Naive thymus-derived CD4-positive, alpha-beta T cell (primary cell): ENCODE measurements at places on chromosomes 1 and 21.
A peak's percentile ranks its signal among the peaks of the same experiment; 100 is the strongest.

GRCh38 chr1:202291961-202292712 is 49.6 kb downstream of the UBE2T start:
- no peak for DNase-seq
- H3K36me3 ChIP-seq, result no peaks in the 10 kb centered on the region
- no peak overlapping the region for H3K4me3 ChIP-seq
- peaks cover 20% of the 10 kb centered on the region for H3K4me1 ChIP-seq

GRCh38 chr1:147769106-147769505 is 8.7 kb upstream of the GJA5 start:
- no peaks in the 10 kb centered on the region for H3K36me3 ChIP-seq
- H3K27ac ChIP-seq, result no peak overlapping the region
- no peak for DNase-seq

DNA sequence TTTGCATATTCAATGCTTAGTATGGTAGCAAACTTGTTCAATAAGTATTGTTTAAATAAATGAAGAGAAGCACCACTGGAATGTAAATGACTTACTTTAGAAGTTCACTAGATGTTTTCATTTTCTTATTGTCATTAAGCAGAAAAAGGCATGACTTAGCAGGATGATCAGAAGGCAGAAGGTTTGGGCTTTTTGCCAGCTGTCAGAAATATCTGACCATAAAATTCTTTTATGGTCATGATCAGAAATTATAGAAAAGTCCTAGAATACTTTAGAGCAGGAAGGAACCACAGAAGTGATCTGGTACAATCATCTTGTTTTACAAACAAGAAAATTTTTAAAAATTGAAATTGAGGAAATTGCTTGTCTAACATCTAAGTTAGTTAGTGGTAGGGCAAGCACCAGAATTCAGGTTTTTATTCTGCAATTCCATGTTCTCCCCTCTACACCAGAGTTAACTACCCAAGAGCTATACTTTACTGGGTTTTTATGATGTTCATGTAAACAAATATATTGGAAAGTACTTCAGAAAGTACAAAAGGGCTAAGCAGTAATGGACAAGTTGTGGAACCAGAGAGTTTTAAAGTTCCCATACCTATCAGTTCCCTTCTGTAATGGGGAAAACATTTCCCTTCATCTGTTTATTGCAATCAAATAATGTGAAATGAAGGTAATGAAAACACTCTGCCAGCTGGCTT is 10.1 kb downstream of the FMO5 start:
- no peak for DNase-seq
- H3K4me1 ChIP-seq, result no peaks in the 10 kb centered on the region
- no peaks in the 10 kb centered on the region for H3K27me3 ChIP-seq
- H3K4me3 ChIP-seq, result no peak overlapping the region
- H3K27ac ChIP-seq, result no peak overlapping the region
- H3K36me3 ChIP-seq, result no peaks in the 10 kb centered on the region

GRCh38 chr1:199862047-199862446 is 165.5 kb upstream of the NR5A2 start:
- no peak for DNase-seq
- H3K36me3 ChIP-seq, result no peaks in the 10 kb centered on the region
- no peak overlapping the region for H3K4me3 ChIP-seq
- H3K4me1 ChIP-seq, result no peaks in the 10 kb centered on the region
- no peaks in the 10 kb centered on the region for H3K27me3 ChIP-seq
- no peak overlapping the region for H3K27ac ChIP-seq

GRCh38 chr1:71656902-71657301 is 576.1 kb upstream of the ZRANB2 start:
- H3K27me3 ChIP-seq, result no peaks in the 10 kb centered on the region
- no peaks in the 10 kb centered on the region for H3K36me3 ChIP-seq
- H3K4me1 ChIP-seq, result no peaks in the 10 kb centered on the region
- H3K27ac ChIP-seq, result no peak overlapping the region

DNA sequence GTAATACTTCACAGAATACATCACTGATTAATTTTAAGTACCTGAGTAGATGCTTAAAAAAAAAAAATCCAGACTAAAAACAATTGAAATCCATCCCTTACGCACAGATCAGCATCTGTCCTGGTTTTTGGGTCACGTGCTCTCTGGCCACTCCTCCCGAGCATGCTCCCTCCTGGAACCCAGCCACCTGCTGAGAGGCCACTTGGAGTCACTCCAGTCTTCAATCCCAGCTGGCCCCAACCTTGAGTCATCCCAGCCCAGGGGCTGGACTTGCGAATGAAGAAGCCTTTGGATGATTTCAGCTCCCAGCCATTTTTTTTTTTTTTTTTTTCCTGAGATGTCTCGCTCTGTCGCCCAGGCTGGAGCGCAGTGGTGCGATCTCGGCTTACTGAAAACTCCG is 8.9 kb downstream of the MAP1LC3C start:
- H3K36me3 ChIP-seq, result no peaks in the 10 kb centered on the region
- no peaks in the 10 kb centered on the region for H3K27me3 ChIP-seq
- DNase-seq, result no peak
- no peaks in the 10 kb centered on the region for H3K4me1 ChIP-seq
- no peak overlapping the region for H3K27ac ChIP-seq
- H3K4me3 ChIP-seq, result no peak overlapping the region

GRCh38 chr21:40667967-40668366 is 179.0 kb downstream of the DSCAM start:
- no peaks in the 10 kb centered on the region for H3K27me3 ChIP-seq
- H3K4me1 ChIP-seq, result no peaks in the 10 kb centered on the region
- H3K4me3 ChIP-seq, result no peak overlapping the region
- H3K27ac ChIP-seq, result no peak overlapping the region
- no peak for DNase-seq

GRCh38 chr1:104706631-104707147 is 957.0 kb downstream of the AMY1C start:
- DNase-seq, result no peak
- H3K36me3 ChIP-seq, result no peaks in the 10 kb centered on the region
- H3K27ac ChIP-seq, result no peak overlapping the region
- no peak overlapping the region for H3K4me3 ChIP-seq
- H3K27me3 ChIP-seq, result no peaks in the 10 kb centered on the region

DNA sequence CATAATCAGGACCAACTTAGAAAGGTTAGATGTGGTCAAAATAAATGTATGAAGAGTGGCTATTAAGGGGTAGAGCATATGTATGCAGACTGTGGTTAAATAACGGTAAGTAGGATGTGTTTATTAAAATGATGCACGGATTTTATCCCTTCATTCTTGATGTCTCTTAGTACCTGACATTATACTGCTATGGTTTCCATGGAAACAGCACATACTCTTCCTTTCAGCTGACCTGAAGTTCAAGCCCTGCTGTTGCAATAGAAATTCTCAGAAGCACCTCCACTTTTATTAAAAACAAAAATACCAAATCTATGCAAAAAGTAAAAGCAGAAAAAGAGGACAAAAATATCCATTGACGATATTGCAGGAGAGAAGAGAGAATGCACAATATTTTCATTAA is 381.4 kb downstream of the RWDD3 start:
- H3K36me3 ChIP-seq, result no peaks in the 10 kb centered on the region
- no peak for DNase-seq
- no peak overlapping the region for H3K27ac ChIP-seq
- H3K27me3 ChIP-seq, result no peaks in the 10 kb centered on the region

- H3K36me3 ChIP-seq, result no peaks in the 10 kb centered on the region
- H3K4me3 ChIP-seq, result peak within 1 kb of the TSS; percentile 45
- DNase-seq, result peak; percentile 89
- H3K4me1 ChIP-seq, result peaks cover 25% of the 10 kb centered on the region
- H3K27me3 ChIP-seq, result no peaks in the 10 kb centered on the region
- peak within 1 kb of the TSS; percentile 83 for H3K27ac ChIP-seq
These were observed at the start of gene GPA33 for GRCh38 chr1:167090314-167090942. TSS of gene GPA33 (minus strand) at chr1:167090377. CDS start at chr1:167090287, 90 bp downstream.

DNA sequence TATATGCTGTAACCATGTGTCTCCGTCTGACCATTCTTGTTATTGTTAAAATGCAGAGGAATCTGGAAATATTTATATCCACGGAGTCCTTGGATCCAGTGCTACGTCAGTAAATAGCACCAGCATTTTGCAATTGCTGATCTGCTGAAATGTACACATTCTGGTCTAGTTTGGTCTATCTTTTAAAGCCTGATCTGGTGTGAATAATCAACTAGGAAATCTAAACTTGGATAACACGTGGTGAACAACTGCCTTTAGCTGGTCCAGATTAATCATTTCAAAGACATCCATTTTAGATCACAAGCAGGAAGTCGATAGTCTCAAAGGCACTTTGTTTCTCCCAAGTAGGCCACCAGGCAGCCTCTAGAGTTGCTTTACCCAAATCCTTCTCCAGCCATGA is 32.6 kb downstream of the PDPN start:
- no peak overlapping the region for H3K4me3 ChIP-seq
- H3K27me3 ChIP-seq, result no peaks in the 10 kb centered on the region
- no peaks in the 10 kb centered on the region for H3K36me3 ChIP-seq
- no peaks in the 10 kb centered on the region for H3K4me1 ChIP-seq

GRCh38 chr21:18340387-18340942 is 63.1 kb downstream of the TMPRSS15 start:
- DNase-seq, result no peak
- H3K27me3 ChIP-seq, result no peaks in the 10 kb centered on the region
- no peaks in the 10 kb centered on the region for H3K36me3 ChIP-seq
- H3K4me3 ChIP-seq, result no peak overlapping the region
- no peaks in the 10 kb centered on the region for H3K4me1 ChIP-seq
- H3K27ac ChIP-seq, result no peak overlapping the region

DNA sequence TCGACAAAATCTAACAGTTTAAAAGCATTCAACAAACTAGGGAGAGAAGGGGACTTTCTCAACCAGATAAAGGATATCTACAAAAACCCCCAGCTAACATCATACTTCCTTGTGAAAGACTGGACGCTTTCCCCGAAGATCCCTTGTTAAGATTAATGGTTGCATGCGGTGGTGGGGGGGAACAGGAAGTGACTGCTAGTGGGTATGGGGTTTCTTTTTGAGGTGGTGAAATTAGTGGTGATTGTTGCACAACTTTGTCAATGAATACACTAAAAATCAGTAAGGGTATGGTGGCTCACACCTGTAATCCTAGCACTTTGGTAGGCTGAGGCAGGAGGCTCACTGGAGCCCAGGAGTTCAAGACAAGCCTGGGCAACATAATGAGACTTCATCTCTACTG is 26.9 kb upstream of the EYA3 start:
- H3K4me1 ChIP-seq, result peaks cover 8% of the 10 kb centered on the region
- H3K4me3 ChIP-seq, result no peak overlapping the region
- H3K27me3 ChIP-seq, result no peaks in the 10 kb centered on the region
- H3K27ac ChIP-seq, result no peak overlapping the region
- H3K36me3 ChIP-seq, result no peaks in the 10 kb centered on the region
- no peak for DNase-seq

GRCh38 chr1:43253173-43253572 is 16.6 kb upstream of the TMEM125 start:
- no peak for DNase-seq
- no peaks in the 10 kb centered on the region for H3K4me1 ChIP-seq
- no peaks in the 10 kb centered on the region for H3K27me3 ChIP-seq
- no peak overlapping the region for H3K4me3 ChIP-seq

GRCh38 chr1:248807067-248807737 is 18.5 kb downstream of the SH3BP5L start:
- DNase-seq, result peak; percentile 48
- no peaks in the 10 kb centered on the region for H3K4me1 ChIP-seq
- H3K27me3 ChIP-seq, result no peaks in the 10 kb centered on the region
- no peak overlapping the region for H3K4me3 ChIP-seq
- no peaks in the 10 kb centered on the region for H3K36me3 ChIP-seq

GRCh38 chr1:231348442-231348841 is 10.3 kb downstream of the SPRTN start:
- DNase-seq, result no peak
- H3K4me3 ChIP-seq, result no peak overlapping the region
- no peaks in the 10 kb centered on the region for H3K27me3 ChIP-seq
- H3K36me3 ChIP-seq, result peaks cover 43% of the 10 kb centered on the region

DNA sequence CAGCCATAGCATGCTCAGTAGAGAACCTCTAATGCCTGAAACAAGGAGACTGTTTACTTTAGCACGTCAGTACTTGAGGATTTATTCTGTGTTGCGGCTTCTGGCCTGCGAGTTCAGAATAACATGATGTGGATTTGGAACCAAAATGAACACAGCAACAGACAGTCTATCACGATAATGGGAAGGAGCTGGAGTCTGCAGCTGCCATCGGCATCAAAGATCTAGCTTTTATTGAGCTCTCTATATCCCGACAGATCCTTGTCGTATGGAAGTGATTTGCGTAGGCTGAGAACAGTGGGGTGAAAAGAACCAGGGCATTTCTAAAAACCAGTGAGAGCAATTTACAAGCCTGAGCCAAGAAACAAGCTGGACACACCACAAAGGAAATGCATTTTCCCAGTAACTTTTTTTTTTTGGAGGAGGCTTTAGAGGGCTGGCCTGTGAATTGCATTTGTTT is 294.2 kb downstream of the KIF26B start:
- no peak overlapping the region for H3K4me3 ChIP-seq
- no peaks in the 10 kb centered on the region for H3K4me1 ChIP-seq
- no peaks in the 10 kb centered on the region for H3K36me3 ChIP-seq
- H3K27ac ChIP-seq, result no peak overlapping the region
- H3K27me3 ChIP-seq, result no peaks in the 10 kb centered on the region

DNA sequence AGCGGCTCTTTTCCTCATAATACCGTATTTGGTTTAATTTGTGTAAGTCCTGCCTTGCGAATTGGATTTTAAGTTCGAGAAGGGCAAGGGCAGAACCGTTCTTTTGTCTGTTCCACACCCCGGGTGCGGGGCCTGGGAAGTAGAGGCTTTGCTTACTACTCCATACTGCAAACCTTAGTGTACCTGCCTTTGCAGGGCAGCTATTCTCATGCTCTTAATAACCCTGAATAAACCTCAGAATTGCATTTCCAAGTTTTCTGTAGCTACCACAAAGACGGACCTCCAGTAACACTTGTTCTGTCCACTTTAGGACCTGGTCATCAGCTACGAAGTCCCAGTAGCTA is 657 bp upstream of the HNRNPU start:
- H3K4me3 ChIP-seq, result peak overlapping the region; percentile 78
- no peak for DNase-seq
- H3K4me1 ChIP-seq, result peaks cover 20% of the 10 kb centered on the region
- peak overlapping the region; percentile 100 for H3K27ac ChIP-seq

GRCh38 chr1:27137544-27138075 is 17.3 kb downstream of the SLC9A1 start:
- peak overlapping the region; percentile 87 for H3K27ac ChIP-seq
- DNase-seq, result peak; percentile 17
- H3K36me3 ChIP-seq, result no peaks in the 10 kb centered on the region

DNA sequence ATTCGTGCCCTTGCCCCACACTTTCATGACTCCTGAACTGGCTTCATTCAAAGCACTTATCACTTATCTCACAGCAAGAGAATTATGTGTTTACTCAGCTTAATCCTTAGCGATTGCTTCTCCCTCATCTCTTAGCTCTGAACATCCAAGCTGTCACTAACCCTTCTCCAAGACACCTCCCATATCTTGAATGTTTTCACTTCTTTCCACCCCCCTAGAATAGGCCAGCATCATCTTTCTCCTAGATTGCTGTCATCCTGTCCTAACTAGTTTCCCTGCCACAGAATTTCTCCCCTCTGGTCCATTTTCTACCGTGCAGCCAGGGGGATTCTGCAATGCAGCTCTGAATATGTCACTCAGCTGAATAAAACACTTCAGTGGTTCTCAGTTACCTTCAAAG is 68.6 kb upstream of the SPATA6 start:
- no peaks in the 10 kb centered on the region for H3K36me3 ChIP-seq
- H3K27ac ChIP-seq, result no peak overlapping the region
- DNase-seq, result no peak
- no peaks in the 10 kb centered on the region for H3K27me3 ChIP-seq
- no peaks in the 10 kb centered on the region for H3K4me1 ChIP-seq
